ENCODE measurements at places on chromosomes 12 and 14. TPM values are rescaled to one million over a fixed set of nuclear protein-coding genes. Genes with fewer than 3 reads are reported as not detected.

Gene C1R
- 56.5 TPM for polyA plus RNA-seq

DNA sequence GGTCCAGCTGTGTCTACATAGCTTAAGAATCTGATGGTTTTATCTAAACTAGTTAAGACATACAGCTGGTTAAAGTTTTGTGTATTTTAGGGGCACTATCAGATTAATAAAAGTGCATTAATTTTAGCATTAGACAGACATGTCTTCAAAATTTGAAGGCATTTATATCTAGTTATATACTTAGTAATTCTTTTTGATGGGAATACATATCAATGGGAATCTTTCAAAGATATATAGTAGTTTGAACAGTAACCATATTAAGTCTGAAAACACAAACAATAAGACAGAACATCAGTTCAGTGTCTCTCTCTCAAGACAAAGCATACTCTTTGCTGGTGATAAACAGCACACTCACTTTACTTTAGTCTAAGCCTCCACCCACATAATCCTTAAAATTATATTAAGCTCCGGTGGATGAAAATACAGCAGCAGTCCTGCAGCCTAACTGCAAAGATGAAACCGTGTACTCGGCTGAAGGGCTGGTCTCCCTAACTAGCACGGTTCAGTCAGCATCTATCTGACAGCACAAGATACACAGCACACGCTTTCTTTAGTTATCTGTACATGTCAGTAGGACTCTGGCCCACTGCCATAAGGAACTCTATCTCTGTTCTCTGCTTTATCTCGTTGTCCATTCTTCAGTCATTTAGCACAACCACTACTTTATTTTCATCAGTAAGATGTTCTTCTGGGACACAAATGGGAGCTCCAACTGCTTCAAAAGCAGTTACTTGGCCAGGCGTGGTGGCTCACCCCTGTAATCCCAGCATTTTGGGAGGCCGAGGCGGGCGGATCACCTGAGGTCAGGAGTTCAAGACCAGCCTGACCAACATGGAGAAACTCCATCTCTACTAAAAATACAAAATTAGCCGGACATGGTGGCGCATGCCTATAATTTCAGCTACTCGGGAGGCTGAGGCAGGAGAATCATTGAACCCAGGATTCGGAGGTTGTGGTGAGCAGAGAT lies 80.5 kb downstream of the MED13L start:
- no peaks in the 10 kb centered on the region for H3K27me3 ChIP-seq
- H3K4me1 ChIP-seq: no peaks in the 10 kb centered on the region
- no peaks in the 10 kb centered on the region for H3K36me3 ChIP-seq
- peak; percentile 43 for DNase-seq
- H3K27ac ChIP-seq: no peak overlapping the region
- H3K4me3 ChIP-seq: no peak overlapping the region

Gene UBC
- polyA plus RNA-seq: 763 TPM

DNA sequence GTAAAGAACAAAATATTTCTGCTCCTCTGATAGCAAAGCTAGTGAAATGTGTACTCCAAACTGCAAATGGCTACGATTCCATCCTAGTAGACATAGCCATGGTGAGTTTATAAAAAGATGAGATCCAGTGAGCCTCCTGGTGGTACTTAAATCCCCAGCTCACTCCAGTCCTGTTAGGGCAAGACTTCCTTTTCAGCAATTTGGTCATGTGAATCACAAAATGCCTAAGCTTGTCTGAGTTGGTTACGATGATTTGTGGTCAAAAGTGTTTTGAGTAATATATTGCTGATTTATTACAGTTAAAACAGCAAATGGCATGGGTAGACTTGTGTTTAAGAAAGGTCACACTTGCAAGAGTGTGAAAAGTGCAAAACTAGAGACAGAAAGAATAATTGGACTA lies 102.7 kb upstream of the NAV3 start:
- no peak overlapping the region for H3K4me3 ChIP-seq
- H3K36me3 ChIP-seq: no peaks in the 10 kb centered on the region
- no peaks in the 10 kb centered on the region for H3K27me3 ChIP-seq
- no peak overlapping the region for H3K27ac ChIP-seq
- DNase-seq: no peak
- H3K4me1 ChIP-seq: no peaks in the 10 kb centered on the region

GRCh38 chr12:94169495-94169894 lies 21.1 kb downstream of the PLXNC1 start:
- no peak for DNase-seq
- H3K27ac ChIP-seq: no peak overlapping the region
- H3K4me3 ChIP-seq: no peak overlapping the region
- peaks cover 9% of the 10 kb centered on the region for H3K36me3 ChIP-seq
- peaks cover 5% of the 10 kb centered on the region for H3K4me1 ChIP-seq
- no peaks in the 10 kb centered on the region for H3K27me3 ChIP-seq

DNA sequence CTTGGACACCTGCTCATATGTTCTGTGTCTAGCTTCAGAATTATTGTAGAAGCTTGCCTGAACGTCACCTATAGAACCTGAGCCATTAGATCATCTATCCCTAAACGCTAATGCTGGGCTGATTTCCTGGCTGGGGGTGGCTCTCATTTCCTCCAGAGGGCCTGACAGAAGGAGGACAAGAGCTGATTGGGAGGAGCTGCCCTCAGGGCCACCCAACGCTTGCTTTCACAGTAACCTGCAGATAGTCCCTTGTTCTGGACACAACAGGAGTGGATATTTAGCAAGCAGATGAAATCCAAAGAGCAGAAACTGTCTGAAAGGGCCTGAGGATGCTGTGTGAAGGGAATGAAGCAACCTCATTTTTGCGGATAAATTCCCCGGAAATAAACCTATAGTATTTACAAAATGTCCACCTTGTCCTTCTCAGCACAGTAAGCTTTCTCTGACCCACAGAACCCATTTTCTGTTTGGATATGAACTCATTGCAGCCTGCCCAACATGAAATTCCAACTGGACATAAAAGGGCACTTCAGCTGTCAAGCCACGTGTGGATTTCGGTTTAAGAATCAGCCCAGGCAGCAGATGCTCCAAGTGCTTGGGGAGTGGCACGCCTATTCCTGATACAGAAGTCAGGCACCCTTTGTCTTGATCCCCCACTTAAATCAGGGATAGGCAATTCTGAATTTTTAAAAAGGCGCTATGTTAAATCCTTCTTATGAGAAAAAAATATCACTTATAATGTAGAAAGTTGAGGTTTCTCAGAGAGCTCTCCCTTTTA lies 32.8 kb upstream of the TUBA1C start:
- H3K4me3 ChIP-seq: no peak overlapping the region
- H3K36me3 ChIP-seq: no peaks in the 10 kb centered on the region
- H3K4me1 ChIP-seq: peaks cover 16% of the 10 kb centered on the region
- H3K27me3 ChIP-seq: no peaks in the 10 kb centered on the region

DNA sequence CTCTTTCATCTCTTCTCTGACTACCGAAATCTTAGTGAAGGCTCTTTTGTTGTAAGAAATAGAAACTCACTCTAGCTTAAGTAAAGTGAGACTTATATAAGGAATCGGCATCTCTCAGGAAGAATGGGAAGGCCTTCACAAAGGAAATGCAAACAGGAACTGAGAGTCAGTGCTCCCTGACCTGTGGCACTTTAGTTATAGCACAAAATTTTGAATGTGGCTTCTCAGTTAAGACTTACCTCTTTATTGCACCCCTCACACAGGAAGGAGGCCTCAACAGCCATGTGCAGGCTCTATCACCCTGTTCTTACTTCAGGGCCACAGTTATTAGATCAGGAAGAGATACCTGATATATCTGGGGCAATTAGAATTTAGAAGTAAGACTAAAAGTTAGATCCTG lies 224.7 kb upstream of the EGLN3 start:
- no peak for DNase-seq
- no peaks in the 10 kb centered on the region for H3K27me3 ChIP-seq
- H3K27ac ChIP-seq: no peak overlapping the region
- H3K36me3 ChIP-seq: no peaks in the 10 kb centered on the region

DNA sequence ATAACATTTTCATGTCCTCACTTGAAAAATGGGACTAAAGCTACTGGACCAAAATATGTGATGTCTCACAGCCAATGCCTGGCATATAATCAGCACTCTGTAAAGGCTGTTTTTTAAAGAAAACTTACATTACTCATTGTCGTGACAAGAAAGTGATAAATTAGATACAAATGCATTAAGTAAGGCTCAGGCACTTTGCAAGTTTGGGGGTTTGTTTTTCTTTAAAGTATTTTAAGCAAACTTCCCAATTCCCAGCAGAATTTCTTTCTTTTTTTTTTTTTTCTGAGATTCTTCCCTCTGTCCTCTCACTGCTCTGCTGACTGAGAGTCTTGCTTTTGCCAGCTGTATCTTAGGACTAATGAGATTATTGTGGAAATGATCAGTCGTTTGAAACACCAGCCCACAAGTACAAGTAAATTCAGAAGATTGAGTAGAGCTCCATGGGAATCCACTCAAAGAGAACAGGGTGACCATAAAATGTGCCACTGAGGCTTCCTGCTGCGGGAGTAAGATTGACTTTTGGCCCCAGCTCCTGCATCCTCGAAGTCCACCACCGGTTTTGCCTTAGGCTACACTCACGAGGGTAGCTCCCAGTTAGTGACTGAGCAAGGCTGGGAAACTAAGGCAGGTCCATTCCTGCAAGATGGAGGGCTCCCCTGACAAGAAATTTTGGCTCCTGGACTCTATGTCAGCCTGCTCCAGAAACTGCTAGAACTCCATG lies 82.8 kb downstream of the TMTC1 start:
- H3K36me3 ChIP-seq: no peaks in the 10 kb centered on the region
- DNase-seq: no peak
- H3K27ac ChIP-seq: no peak overlapping the region
- no peaks in the 10 kb centered on the region for H3K27me3 ChIP-seq
- H3K4me3 ChIP-seq: no peak overlapping the region
- no peaks in the 10 kb centered on the region for H3K4me1 ChIP-seq

Gene HSPB8
- polyA plus RNA-seq: 8.4 TPM

DNA sequence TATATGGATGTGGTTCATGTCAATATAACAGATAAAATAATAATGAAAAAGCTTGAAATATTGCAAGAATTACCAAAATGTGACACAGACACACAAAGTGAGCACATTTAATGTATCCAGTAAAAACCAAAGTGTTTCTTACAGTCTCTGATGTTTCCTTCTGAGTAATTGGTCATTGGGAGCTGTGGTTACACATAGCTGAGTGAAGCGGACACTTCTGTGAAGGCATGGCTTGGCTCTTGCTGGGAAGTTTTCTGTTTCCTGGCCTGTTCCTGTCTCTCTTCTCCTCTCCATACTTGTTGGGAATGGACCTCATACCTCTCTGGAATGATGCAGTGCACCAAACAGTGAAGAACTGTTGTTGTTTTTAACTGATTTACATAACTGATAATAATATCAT lies 117.3 kb downstream of the BICD1 start:
- no peaks in the 10 kb centered on the region for H3K4me1 ChIP-seq
- no peaks in the 10 kb centered on the region for H3K27me3 ChIP-seq
- no peak for DNase-seq
- no peak overlapping the region for H3K27ac ChIP-seq
- H3K36me3 ChIP-seq: no peaks in the 10 kb centered on the region

DNA sequence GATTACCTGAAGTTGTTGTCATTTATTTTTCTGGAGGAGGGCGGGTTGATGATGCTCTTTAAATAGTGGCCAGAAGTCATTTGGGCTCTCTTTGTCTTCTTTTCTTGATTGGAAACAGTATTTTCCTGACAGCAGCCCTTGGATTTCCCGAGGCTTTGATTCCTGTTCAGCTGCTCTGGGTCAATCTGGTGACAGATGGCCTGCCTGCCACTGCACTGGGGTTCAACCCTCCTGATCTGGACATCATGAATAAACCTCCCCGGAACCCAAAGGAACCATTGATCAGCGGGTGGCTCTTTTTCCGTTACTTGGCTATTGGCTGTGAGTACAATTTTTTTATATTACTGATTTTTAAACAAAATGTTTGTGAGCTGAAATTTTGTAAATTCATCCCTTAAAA lies 60.4 kb downstream of the ANAPC7 start:
- no peak overlapping the region for H3K4me3 ChIP-seq
- no peak overlapping the region for H3K27ac ChIP-seq
- H3K4me1 ChIP-seq: no peaks in the 10 kb centered on the region

GRCh38 chr12:30823764-30824163 lies 69.0 kb upstream of the CAPRIN2 start:
- H3K27me3 ChIP-seq: peaks cover 9% of the 10 kb centered on the region
- peaks cover 3% of the 10 kb centered on the region for H3K4me1 ChIP-seq
- no peak overlapping the region for H3K4me3 ChIP-seq
- DNase-seq: no peak

Gene MYH7
- polyA plus RNA-seq: 0.91 TPM

Measured in large intestine (tissue), 12 donors.